ENCODE measurements at places on chromosomes 6 and 20.

GRCh38 chr6:91824331-91824730 lies 1237.5 kb upstream of the MAP3K7 start:
- DNase-seq, result no peak

GRCh38 chr6:90178384-90178855 lies 118.2 kb downstream of the BACH2 start:
- DNase-seq, result no peak

- no peak for DNase-seq
Observed at GRCh38 chr6:170128811-170129681, 161.8 kb downstream of the DLL1 start.

GRCh38 chr6:136792095-136792409 lies 225 bp downstream of the MAP3K5 start:
- DNase-seq, result no peak

GRCh38 chr6:108655806-108656651 lies 95.3 kb downstream of the FOXO3 start:
- no peak for DNase-seq

- no peak for DNase-seq
Observed at GRCh38 chr6:53179961-53180651, 31.5 kb upstream of the GCM1 start.
